Common myeloid progenitor, CD34-positive (primary cell): ENCODE measurements at places on chromosomes 3 and 15.
A peak's percentile ranks its signal among the peaks of the same experiment; 100 is the strongest.

GRCh38 chr15:92521624-92522008 lies 127.9 kb downstream of the ST8SIA2 start:
- no peak overlapping the region for H3K27ac ChIP-seq
- H3K36me3 ChIP-seq: no peaks in the 10 kb centered on the region
- peak; percentile 83 for DNase-seq
- H3K4me3 ChIP-seq: no peak overlapping the region

GRCh38 chr3:23685541-23686258 lies 120.1 kb upstream of the UBE2E1 start:
- no peaks in the 10 kb centered on the region for H3K27me3 ChIP-seq
- H3K4me1 ChIP-seq: no peaks in the 10 kb centered on the region
- H3K36me3 ChIP-seq: no peaks in the 10 kb centered on the region
- H3K27ac ChIP-seq: no peak overlapping the region
- DNase-seq: no peak

DNA sequence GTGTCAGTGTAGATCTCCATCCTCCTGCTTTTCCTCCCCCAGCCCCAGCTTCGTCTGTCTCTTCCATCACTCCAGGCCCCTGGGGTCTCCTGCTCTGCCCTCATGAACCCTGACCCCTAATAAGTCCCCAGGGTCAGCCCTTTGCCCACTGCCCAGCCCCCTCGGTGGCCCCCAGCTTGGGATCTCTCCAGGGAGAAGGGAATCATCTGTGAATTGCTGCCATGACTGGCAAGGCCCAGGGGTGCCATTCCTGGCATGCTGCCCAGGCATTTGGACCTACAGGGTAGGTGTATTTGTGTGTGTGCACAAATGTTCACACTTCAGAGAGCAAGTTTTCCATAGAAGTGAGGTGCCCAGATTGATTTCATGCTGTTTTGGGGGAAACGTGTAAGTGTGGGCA lies 5.9 kb upstream of the TBC1D21 start:
- H3K27me3 ChIP-seq: no peaks in the 10 kb centered on the region
- no peak overlapping the region for H3K27ac ChIP-seq
- H3K36me3 ChIP-seq: no peaks in the 10 kb centered on the region

- no peak overlapping the region for H3K27ac ChIP-seq
- no peaks in the 10 kb centered on the region for H3K27me3 ChIP-seq
- H3K36me3 ChIP-seq: no peaks in the 10 kb centered on the region
- no peaks in the 10 kb centered on the region for H3K4me1 ChIP-seq
Observed at GRCh38 chr3:62554264-62554799, 181.0 kb upstream of the FEZF2 start.

- H3K27me3 ChIP-seq: no peaks in the 10 kb centered on the region
- H3K4me1 ChIP-seq: peaks cover 7% of the 10 kb centered on the region
- DNase-seq: no peak
- H3K4me3 ChIP-seq: no peak overlapping the region
- no peaks in the 10 kb centered on the region for H3K36me3 ChIP-seq
- H3K27ac ChIP-seq: no peak overlapping the region
Observed at GRCh38 chr15:79957741-79958140, 13.3 kb downstream of the BCL2A1 start.

GRCh38 chr15:88568589-88568988 lies 22.1 kb upstream of the DET1 start:
- H3K36me3 ChIP-seq: no peaks in the 10 kb centered on the region
- no peak overlapping the region for H3K27ac ChIP-seq
- no peak for DNase-seq

DNA sequence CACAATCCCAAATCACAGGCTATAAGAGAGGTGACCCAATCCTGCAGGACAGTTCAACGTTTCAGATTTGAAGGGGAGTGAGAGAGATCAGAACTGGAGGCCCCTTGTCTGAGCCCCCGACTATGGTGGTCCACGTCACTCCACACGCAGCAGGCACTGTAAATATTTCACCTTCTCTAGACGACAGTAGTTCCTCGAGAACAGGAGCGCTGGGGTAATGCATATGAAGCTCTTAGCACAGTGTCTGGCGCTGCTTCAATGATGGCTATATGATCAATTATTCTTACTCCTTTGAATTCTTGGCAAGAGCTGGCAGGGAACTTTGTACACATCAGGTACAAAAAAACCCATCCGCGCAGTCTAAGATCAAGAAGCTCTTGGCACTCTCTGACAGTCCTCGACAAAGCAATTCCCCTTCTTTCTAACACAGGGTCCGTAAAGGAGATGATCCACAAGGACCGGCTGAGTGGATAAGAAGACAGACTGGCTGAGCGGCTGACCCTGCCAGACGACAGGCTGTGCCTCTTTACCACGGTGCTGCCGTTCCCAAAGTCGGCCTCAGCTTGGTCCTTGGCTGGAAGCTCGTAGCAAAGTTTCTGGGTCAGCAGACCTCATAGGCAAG lies 522 bp upstream of the NRROS start:
- H3K36me3 ChIP-seq: peaks cover 2% of the 10 kb centered on the region
- H3K4me1 ChIP-seq: peaks cover 91% of the 10 kb centered on the region
- no peak for DNase-seq
- peak overlapping the region; percentile 91 for H3K4me3 ChIP-seq

GRCh38 chr3:59313365-59313764 lies 263.5 kb upstream of the CFAP20DC start:
- H3K4me1 ChIP-seq: no peaks in the 10 kb centered on the region
- H3K36me3 ChIP-seq: no peaks in the 10 kb centered on the region
- peak; percentile 15 for DNase-seq
- no peaks in the 10 kb centered on the region for H3K27me3 ChIP-seq
